ENCODE measurements at places on chromosomes 1 and 21.

- no peak for DNase-seq
Observed at GRCh38 chr1:191320062-191320461, 838.2 kb upstream of the RGS18 start.

DNA sequence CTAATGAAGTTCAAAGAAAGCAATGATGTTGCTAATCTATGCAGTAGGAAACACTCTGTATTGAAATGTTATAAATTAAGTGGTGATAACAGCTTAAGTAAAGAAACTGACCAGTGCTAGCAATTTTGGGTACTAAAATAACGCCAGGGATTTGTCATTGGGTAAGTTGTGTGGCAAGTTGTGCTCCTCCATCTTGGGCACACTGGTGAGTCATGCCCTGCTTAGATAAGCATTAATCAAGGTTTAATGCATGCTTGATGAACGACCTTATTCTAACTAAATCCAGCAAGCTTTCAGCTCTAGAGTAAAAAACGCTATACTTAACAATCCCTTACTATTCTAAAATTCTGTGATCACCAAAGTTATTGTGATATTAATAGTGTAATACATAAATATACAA lies 25.2 kb downstream of the VAMP4 start:
- no peak for DNase-seq

DNA sequence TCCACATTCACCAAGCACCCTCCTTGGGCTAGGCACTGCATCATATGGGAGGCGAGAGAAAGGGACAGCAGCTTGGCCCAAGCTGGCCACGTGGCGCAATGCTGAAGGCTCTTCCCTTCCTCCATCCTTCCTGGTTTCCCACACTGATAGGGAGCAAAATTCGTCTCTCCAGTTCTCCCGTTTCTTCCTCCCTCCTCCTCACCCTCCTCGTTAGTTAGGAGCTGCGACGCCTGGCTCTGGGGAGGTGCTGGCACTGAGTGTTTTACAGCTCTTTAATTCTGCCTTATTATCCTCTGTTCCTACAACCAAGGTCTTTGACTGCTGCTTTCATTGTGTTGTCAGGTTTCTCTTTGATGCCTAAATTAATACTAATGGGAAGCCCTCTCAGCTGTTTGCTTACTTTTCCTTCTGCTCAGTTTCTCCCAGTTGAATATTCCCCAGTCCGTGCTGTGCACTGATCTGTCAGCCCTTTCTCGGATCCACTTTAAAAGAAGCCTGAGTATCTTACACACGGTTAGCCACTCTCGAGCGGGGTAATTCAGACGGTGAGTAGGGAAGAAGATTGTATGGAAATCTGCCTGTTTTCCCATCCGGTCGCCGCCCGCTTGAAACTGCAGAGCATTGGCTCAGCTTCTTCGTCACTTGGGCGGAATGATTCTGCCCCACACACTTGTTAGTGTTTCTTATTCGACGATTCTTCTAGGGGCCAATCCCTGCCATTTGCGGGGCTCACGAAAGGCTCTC lies 56.2 kb upstream of the SMYD2 start:
- no peak for DNase-seq

DNA sequence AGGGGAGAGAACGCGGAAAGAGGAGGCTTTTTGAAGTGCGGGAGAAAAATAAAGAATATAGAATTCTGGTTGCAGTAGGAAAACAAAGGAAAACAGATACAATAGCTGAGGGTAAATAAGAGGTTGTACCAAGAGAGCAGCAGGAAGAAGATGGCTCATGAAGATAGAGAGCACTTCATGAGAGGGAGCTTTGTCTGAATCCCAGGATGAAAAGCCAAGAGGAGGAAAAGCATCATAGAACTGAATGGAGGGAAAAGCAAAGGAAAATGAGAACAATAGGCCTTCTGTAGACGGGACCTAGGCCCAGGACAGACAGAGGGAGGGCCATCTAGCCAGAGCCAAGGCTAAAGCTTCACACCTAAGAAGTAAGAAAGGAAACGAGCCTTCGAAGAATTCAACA lies 49.5 kb downstream of the ATP6V1G3 start:
- DNase-seq, result no peak

GRCh38 chr1:32353886-32354570 lies 8.3 kb downstream of the FAM229A start:
- DNase-seq, result no peak

- no peak for DNase-seq
Observed at GRCh38 chr1:12547586-12548225, 70.3 kb downstream of the DHRS3 start.

DNA sequence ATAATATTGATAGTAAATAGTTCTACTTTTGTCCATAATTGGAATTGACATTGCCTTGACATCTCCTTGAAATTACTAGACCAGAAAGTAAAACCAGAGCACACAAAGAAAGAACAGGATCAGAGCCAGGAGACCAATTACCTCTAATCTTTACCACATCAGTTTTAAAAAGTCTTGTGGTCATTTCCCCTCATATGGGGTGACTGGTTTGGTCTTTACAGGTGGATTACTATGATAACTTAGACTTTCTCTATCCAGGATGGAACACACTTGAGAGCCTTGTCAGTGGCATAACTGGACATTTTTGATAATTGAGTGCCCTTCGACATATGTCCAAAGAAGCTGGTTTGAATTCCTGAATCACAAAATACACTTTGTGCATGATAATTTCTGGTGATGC lies 1148.1 kb upstream of the NCAM2 start:
- no peak for DNase-seq

- DNase-seq, result no peak
Observed at GRCh38 chr1:24275104-24275410, 44.1 kb upstream of the GRHL3 start.

DNA sequence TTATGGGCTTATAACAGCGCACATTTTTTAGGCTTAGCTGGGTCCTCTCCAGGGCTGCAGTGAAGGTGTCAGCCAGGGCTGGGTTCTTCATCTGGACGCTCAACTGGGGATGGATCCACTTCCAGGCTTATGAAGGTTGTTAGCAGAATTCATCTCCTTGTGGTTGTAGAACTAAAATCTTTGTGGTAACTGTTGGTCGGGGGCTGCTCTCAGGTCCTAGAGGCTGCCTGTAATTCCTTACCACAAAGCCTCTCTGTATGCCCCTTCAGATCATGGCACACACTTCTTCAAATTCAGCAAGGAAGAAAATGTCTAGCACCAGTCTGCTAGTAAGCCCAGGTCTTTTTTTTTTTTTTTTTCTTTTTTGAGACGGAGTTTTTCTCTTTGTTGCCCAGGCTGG lies 40.9 kb upstream of the EPS8L3 start:
- no peak for DNase-seq

DNA sequence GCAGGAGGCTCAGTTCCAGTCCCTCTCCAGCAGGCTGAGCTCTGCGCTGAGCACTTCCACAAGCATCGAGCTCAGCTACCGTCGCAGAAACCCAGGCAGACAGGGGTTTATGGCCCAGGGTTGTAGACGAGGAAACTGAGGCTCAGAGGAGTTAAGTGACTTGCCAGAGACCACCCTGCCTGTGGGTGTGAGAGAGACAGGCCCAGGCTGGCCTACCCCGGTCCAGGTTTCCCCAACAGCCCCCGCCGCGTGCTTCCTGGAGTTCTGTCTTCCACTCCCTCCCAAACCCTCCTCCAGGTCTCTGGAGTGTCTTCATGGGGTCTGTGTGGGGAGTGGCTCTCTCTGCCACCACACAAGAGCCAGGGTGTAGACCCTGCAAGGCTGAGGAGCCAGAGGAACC lies 615.9 kb downstream of the PTPRU start:
- DNase-seq, result no peak

DNA sequence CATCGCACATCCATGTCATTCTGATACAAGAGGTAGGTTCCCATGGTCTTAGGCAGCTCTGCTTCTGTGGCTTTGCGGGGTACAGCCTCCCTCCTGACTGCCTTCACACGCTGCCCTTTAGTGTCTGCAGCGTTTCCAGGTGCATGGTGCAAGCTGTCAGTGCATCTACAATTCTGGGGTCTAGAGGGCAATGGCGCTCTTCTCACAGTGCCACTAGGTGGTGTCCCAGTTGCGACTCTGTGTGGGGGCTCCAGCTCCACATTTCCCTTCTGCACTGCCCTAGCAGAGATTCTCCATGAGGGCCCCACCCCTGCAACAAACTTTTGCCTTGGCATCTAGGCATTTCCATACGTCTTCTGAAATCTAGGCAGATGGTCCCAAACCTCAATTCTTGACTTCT lies 138.2 kb upstream of the BRINP3 start:
- DNase-seq, result no peak

GRCh38 chr1:27885621-27886352 lies 13.4 kb downstream of the THEMIS2 start:
- no peak for DNase-seq

DNA sequence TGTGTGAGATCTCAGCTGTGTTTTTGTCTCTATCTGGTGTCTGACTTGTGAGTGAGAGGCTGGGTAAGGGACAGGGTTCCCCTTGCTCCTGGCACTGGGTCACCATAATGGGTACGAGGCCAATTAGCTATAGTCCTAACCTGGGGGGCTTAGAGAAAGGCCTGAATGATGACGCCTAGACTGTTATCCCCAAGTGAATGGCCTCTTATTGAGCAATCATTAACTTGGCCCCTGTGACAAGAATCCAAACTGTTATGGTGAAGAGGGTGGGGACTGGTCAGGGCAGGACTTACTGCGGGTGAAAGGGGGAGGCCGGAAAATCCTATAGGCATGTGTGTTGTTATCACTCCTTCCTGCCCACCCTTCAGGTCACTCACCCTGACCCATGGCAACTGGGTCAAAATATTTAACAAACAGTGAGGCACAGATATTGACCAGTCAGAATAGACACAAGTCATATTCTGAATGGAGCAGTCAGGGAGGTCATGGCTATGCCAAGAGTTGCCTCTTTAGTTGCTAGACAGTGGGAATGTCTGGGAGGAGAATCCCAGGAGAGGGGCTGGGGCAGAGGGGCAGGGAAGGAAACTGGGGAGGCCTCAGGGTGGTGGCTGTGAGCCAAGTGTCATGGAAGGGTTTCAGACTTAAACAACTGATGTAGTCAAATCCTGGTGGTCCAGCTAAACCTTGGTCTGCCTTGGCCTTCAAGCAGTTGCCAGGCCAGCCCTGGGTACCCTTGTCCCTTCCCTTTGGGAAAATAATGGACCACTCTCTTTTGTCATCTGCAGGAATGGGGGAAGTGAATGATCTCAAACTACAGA lies 3.2 kb downstream of the NR0B2 start:
- no peak for DNase-seq

DNA sequence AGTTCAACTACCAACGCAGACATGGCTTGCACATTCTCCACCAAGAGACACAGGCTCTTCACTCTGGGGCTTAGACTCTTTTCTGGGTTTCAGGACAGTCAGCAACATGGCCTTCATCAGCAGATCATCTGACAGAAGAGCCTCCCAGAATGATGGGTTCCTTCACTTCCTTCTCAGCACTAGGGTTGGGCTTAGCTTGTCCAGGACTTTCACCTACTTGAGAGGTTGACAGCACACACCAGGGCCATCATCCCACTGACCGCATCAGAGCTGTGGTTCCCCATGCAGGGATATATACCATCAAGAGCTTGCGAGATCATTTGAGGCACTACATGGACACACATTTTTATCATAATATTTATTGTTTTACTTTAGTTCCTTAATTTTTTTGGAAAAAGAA lies 10.4 kb upstream of the NCF2 start:
- no peak for DNase-seq

- no peak for DNase-seq
Observed at GRCh38 chr1:31639543-31639942, 5.1 kb downstream of the PEF1 start.

GRCh38 chr1:220575718-220576497 lies 48.0 kb downstream of the MARK1 start:
- DNase-seq, result no peak
